ENCODE measurements at places on chromosomes 6 and 20. TPM values are rescaled to one million over a fixed set of nuclear protein-coding genes. Genes with fewer than 3 reads are reported as not detected.

DNA sequence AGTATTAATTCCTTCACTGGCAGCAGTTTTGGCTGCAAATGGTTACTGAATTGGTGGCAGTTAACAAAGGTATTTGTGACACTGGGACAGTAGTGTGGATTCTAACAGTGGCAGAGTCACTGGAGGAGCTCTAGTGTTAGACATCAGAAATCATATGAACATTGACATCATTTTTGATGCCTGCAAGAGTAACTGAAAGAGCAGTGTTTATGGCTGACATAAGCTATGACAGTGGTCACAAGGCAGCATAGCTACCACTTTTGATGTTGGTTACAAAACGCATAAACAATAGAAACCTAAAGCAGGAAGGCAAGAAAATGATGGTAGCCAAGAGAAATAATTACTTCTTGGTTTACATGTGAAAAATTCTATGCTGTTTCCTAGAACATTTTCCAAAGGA, 326.7 kb upstream of the MAN1A1 start:
- H3K4me1 ChIP-seq = no peaks in the 10 kb centered on the region
- no peaks in the 10 kb centered on the region for H3K36me3 ChIP-seq
- DNase-seq = no peak
- no peak overlapping the region for H3K27ac ChIP-seq

DNA sequence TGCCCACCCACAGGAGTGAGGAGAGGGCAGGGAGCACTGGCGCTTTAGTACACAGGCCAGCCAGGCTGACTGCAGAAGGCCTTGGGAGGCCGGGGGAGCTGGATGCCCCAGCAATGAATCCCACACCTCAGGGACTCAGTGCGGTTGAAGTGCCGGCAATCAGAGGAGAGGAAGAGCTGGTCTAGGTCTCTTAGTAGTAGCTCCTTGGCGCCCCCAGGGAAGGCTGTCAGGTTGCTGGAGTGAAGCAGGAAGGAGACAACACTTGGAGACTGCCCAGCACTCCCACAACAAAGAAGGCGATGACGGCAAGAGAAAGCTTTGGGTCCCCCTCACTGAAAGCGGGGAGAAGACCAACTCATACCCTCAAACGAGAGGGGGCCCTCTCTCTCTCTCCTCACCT, 8.3 kb upstream of the TNXB start:
- peaks cover 10% of the 10 kb centered on the region for H3K4me1 ChIP-seq
- no peaks in the 10 kb centered on the region for H3K36me3 ChIP-seq
- H3K4me3 ChIP-seq = no peak overlapping the region
- no peak overlapping the region for H3K27ac ChIP-seq
- H3K27me3 ChIP-seq = no peaks in the 10 kb centered on the region
- no peak for DNase-seq

DNA sequence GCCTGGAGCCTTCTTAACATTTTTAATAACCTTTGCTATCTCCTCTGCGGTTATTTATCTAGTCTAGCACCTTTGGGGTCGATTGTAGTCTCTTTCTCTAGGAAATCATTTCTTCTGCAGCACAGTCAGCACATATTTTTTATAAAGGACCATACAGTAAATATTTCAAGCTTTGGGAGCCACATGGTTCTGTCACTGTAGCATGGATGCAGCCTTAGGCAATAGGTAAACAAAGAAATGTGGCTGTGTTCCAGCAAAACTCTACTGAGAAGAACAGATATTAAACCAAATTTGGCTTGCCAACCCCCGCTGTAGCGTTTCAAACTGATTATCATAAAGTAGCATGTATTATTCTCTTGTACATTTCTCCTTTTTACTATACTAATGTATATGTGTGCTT, 95.7 kb downstream of the SLC23A2 start:
- no peaks in the 10 kb centered on the region for H3K27me3 ChIP-seq
- no peak overlapping the region for H3K4me3 ChIP-seq

DNA sequence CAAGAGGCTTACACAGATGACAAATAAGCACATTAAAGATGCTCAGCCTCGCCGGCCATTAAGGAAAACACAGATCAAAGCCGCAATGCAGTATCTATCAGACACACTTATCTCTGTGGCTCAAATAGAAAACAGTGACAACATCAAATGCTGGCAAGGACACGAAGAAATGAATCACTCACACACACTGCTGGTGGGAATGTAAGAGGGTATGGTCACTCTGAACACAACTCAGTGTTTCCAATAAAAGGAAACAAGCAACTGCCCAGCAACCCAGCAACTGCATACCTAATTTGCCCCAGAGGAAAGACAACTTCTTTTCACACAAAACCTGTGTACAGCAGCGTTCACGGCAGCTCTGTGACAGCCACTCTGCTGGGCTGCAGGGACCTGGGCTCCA, 155.8 kb downstream of the WDR27 start:
- no peaks in the 10 kb centered on the region for H3K27me3 ChIP-seq
- no peaks in the 10 kb centered on the region for H3K4me1 ChIP-seq
- DNase-seq = no peak
- no peak overlapping the region for H3K27ac ChIP-seq
- no peaks in the 10 kb centered on the region for H3K36me3 ChIP-seq
- H3K4me3 ChIP-seq = no peak overlapping the region

COL20A1 gene
- total RNA-seq = not detected

PRDM1 gene
- 0.63 TPM for total RNA-seq

ADGRB3 gene
- 0.29 TPM for total RNA-seq

GRCh38 chr6:31068669-31069340, 43.6 kb downstream of the C6orf15 start:
- peak; percentile 75 for DNase-seq
- H3K4me1 ChIP-seq = no peaks in the 10 kb centered on the region
- H3K27me3 ChIP-seq = no peaks in the 10 kb centered on the region
- no peaks in the 10 kb centered on the region for H3K36me3 ChIP-seq

SYNJ2 gene
- total RNA-seq = 15.8 TPM

DNA sequence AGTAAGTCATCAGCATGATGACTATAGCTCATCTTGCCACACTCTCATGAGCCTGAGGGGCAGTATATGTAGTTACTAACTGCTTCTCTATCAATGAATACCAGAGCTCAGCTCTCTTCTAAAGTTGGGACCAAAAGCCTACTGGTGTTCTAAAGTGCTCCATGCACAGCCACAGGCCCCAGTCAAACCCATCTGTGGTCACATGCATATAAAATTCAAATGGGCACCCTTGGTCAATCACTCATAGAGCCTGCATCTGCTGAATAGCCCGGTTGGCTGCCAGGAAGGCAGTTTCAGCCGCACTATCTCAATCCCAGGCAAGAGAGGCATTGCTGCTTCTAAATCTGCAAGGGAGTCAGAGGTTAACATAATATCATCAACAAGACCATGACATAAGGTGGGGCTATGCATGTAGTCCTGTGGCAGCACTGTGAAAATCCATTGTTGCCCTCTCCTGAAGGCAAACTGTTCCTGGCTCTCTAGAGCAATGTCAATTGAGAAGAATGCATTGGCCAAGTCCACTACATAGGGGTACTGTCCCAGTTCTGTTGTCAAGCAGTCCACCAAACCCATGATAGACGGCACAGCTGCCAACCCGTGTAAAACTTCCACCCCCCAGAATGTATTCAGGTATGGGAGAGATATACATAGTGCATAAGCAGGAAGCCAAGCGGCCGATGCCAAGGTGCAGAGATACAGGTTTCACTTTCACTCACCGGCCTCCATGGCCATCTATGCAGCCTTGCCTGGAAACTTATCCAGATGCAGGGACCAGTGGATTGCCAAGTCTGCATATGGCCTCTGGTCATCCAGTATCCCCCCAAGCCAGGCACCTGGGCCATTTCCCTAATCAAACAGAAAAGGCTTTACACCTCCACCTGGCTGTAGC, 76.2 kb downstream of the ALDH8A1 start:
- no peaks in the 10 kb centered on the region for H3K27me3 ChIP-seq
- H3K4me3 ChIP-seq = no peak overlapping the region
- H3K27ac ChIP-seq = no peak overlapping the region
- no peak for DNase-seq
- H3K4me1 ChIP-seq = no peaks in the 10 kb centered on the region
- no peaks in the 10 kb centered on the region for H3K36me3 ChIP-seq

GRCh38 chr20:20806121-20807095, 94.0 kb upstream of the RALGAPA2 start:
- no peak overlapping the region for H3K4me3 ChIP-seq
- no peaks in the 10 kb centered on the region for H3K27me3 ChIP-seq
- no peaks in the 10 kb centered on the region for H3K4me1 ChIP-seq

BTNL2 gene
- total RNA-seq = not detected

DNA sequence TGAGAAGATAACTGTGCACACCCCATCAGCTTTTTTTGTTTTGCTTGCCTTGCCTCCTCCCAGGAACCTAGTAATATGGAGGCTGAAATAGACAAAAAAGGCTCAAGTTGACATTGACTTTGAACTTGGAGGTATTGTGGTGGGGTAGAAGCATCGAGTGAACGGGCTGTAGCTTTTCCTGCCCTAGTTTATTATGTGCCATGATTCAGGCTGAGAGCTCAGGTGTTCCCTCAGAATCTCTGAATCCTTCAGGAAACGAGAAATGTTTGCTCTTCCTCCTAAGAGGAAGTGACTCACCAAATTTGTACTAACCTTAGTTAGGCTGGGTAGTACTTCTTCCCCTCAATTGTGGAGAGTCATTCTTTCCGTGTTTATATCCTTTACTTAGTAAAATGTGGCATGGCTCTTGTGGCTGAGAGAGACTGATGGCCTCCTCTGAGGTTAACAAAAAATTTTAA, 98.8 kb downstream of the SASH1 start:
- DNase-seq = no peak
- no peaks in the 10 kb centered on the region for H3K27me3 ChIP-seq
- H3K4me1 ChIP-seq = no peaks in the 10 kb centered on the region
- H3K36me3 ChIP-seq = no peaks in the 10 kb centered on the region

PRRC2A gene
- 45.3 TPM for total RNA-seq

SRMS gene
- not detected for total RNA-seq

DNA sequence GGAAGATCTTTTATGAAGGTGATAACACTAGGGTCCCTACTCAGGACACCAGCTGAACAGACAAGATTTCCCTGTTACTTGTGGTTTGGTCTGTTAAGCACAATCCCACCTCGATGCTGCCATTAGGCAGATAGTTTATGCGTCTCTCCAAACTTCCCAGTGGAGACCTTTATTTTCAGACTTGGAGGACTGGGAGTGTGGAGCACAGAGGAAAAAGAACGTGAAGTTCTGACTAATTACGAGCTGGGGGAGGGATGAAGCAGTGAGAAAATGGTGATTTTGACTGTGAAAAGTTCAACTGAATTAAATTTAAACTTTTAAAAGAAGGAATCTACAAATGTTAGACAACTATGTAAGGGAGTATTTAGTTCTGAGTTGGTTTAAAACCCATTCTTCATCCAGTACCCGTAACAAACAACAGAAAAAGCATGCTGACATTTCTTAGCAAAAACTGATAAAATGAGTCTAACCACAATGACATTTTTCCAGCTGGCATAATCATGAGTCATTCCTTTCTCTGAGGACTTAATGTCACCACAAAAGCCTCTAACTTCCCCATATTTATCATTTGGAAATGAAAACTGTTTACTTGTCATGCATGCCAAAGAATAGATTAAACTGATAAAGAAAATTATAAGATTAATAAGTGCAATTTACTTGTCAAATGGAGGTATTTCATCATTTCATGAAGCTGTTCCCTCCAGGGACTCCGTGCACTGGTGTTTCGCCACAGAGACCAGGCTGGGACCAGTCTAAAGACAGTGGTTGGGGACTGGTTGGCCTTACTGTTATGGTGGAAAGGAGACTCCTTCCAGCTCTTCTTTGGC, 113.3 kb upstream of the SSTR4 start:
- H3K4me1 ChIP-seq = no peaks in the 10 kb centered on the region
- H3K27ac ChIP-seq = no peak overlapping the region
- H3K27me3 ChIP-seq = peaks cover 11% of the 10 kb centered on the region

- no peaks in the 10 kb centered on the region for H3K27me3 ChIP-seq
- H3K4me3 ChIP-seq = no peak overlapping the region
- no peak overlapping the region for H3K27ac ChIP-seq
- DNase-seq = no peak
- H3K4me1 ChIP-seq = no peaks in the 10 kb centered on the region
Observed at GRCh38 chr6:88730611-88731011, 232.8 kb downstream of the RNGTT start.

DNA sequence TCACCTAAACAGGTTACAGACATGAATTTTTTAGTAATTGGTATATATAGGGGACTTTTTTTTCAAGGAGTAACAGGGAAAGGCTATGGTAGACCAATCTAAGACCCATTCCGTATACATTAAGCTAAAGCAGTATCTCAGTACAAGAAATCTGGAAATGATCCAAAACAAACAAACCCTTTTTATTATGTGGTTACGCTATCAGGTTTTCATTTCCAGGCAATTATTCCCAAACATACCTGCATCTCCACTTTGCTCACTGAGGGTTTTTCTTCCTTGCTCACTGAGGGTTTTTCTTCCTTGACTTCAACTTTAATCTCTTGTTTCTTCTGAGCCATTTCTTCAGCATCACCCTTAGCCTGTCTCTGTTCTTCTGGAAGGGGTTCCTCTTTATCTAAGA, 107.3 kb downstream of the EPB41L2 start:
- no peaks in the 10 kb centered on the region for H3K27me3 ChIP-seq
- no peaks in the 10 kb centered on the region for H3K4me1 ChIP-seq
- no peak for DNase-seq

DNA sequence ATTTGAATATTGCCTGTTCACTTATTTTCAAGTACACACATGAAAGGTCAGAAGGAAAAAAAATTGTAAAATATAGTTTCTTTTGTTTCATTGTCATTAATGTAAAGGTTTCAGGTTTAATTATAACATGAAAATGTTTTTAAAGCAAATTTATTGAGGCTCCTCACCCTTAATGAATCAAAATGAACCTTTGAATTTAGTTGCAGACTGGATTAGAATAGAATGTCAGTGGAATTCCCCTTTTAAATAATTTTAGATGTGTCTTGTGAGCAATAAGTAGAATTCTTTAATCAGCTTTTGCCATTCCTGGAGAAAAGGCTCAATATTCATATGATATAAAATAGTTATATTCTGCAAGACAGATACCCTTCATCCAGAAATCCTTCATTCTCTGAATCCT, 70.7 kb upstream of the SMIM8 start:
- no peak overlapping the region for H3K4me3 ChIP-seq
- H3K27ac ChIP-seq = no peak overlapping the region
- no peaks in the 10 kb centered on the region for H3K27me3 ChIP-seq
- DNase-seq = no peak
- peaks cover 40% of the 10 kb centered on the region for H3K36me3 ChIP-seq
- no peaks in the 10 kb centered on the region for H3K4me1 ChIP-seq

DNA sequence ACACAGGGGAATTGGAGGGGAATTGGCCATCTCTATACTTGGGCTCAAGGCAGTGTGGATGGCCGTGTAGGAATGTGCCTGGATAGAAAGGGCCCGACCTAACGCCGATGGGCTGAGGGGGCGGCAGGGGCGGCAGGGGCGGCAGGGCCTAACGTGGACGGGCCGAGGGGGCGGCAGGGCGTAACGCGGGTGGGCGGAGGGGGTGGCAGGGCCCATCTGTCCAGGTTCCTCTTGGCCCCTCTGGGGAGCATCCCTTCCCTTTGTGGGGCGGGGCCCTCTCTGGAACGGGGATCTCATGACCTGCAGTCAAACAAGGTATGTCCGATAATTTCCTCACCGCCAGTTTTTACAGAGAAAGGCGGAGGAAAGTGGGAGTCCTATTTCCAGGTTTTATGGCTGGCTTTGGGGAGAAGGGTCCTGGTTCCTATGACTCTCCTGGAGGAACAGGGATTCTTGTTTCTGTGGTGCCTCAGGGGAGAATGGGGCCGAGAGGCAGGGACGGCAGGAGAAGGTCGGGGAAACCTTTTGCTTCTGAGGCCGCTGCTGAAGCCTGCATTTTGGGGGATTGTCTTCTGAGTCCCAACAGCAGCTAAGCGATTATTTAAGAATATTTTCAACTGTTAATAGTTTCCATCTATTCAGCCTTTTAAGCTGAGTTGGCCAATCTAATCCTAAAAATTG, 100.8 kb upstream of the FRMD1 start:
- no peak overlapping the region for H3K27ac ChIP-seq
- no peak for DNase-seq
- H3K27me3 ChIP-seq = no peaks in the 10 kb centered on the region
- H3K4me3 ChIP-seq = no peak overlapping the region

HEY2 gene
- total RNA-seq = 2.4 TPM

TCP11 gene
- 0.34 TPM for total RNA-seq

ABCC10 gene
- total RNA-seq = 18.3 TPM

Data from pancreas (tissue), 10 donors.